Stimulated activated CD8-positive, alpha-beta memory T cell treated with anti-CD3 and anti-CD28 coated beads, Interleukin-4, amount 100 ng/mL, for 4 hours (primary cell): ENCODE measurements at places on chromosomes 2 and 18.

DNA sequence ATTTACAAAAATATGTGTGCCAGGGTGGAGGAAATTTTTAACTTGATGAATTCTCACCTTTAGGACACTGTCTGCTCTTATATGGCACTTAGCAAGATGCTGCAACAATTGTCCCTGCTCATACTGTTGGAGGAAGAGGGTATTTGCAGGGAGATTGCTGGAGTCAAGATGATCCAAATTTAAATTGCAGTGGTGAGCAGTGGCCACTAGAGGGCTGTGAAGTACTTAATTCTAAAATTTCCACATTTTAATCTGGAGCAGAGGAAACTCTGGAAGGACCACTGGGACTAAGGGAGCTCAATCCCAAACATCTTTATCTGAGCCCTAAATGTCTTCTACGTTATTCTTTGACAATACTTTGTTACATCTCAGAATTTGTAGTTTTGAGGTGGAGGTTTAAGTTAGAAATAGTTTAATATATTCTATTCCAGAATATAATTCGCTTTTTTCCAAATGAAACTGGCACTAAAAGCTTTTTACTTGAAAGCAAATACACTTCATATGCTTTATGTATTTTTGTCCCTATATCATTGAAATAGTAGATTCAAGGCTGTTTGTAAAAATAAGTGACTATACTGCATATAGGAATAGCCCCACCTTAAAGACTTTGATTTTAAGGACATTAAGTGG, 33.0 kb upstream of the PTH2R start:
- DNase-seq, result no peak

DNA sequence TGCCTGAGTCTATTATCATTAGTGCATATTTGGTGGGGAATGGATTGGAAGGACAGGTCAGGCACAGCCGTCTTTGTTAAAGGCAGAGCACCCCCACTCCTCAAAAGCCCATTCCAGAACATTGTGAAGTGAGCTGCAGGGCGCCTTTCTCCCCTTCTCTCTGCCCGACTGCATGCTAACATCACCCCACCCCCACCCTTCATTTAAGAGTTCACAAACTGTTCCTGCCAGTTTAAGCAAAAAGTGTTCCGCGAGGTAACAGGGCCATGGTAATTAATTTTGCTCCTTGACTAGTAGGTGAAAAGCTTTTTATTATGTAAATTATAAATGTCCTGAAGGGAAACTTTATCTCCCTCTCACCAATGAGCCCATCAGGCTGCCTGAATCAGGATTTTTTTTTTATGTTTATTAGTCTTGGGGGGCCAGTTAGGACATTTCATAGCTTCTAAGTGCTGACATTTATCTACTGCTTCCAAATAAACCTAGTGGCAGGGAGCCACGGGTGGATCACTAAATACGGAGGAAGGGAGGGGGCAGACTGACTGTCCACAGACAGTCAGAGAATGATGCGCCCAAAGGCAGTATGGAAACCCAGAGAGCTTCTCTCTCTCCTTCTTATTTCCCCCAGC, 99.4 kb downstream of the FTCDNL1 start:
- DNase-seq, result no peak

DNA sequence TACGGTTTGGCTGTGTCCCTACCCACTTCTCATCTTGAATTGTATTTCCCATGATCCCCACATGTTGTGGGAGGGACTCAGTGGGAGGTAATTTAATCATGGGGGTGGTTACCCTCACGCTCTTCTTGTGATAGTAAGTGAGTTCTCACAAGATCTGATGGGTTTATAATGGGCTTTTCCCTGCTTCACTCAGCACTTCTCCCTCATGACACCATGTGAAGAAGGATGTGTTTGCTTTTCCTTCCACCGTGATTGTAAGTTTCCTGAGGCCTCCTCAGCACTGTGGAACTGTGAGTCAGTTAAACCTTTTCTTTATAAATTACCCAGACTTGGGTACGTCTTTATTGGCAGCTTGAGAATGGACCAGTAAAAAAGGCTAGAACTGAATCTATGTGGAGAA, 750.0 kb upstream of the ID2 start:
- DNase-seq, result no peak

DNA sequence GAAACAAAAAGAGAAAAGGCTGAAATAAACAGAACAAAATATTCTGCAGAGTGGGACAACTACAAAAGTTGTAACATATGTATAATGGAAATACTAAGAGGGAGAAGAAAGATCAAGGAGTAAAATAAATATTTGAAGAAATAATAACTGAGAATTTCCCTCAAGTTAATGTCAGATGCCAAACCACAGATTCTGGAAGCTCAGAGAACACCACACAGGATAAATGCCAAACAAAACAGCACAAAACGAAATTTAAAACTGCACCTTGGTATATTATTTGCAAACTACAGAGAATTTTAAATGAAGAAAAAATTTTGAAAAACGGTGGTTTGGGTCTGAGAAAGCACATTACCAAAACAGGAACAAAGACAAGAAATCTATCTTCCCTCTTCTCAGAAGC, 1588.9 kb upstream of the TMEFF2 start:
- DNase-seq, result no peak

DNA sequence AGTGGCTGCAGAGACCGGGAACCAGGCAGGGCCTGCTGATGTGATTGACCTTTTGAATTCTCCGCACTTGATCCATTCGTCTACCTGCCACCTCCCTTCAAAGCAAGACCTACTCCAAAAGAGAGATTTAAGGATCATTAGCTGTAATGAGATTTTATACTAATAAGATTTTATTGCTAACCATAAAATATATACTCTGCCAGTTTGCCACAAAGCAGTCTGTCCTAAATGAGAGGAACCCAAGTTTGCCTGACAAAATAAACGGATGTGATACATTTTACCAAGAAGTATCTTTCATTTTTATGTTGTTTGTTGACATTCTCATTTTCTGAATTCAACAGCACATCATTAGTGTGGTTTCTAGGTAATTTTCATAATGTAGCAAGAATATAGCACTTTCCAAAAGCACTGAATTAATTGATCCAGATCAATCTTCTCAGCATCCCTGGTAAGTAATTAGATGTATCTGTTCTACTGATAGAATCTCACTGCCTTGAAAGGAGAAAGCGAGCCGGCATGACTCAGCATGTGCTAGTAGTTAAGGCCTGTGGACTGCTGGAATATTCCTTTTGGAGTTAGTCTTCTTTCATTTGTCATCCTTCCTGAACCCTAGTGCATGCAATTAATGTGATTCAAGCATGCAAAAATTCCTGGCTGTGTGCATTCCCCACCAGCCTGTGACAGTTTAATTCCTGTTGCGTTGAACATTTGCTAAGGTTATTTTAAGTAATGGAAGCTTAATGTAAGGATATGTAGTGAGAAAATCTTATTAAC, 128.5 kb downstream of the ARL6IP6 start:
- DNase-seq, result no peak

DNA sequence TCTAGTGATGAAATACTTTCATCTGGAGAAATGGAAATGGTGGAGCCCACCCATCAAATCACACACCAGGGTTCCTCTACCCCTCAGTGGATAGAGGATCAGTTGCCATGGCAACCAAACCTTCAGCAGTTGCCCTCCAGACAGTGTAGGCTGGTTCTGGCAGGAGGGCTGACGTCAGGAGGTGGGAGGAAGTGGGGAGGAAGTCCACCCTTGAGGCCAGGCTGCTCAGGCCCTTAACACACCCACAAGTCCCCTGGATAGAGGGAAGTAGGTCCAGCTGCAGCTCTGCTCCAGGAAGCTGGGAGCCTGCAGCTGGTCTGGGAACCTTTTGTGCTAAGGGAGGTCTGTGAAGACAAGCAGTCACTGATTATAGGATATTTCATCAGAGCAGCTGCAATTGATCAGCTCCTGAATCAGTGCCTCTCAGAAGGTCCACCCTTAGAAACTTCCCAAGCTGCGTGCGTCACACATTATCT, 186.6 kb downstream of the MTX2 start:
- DNase-seq, result no peak

DNA sequence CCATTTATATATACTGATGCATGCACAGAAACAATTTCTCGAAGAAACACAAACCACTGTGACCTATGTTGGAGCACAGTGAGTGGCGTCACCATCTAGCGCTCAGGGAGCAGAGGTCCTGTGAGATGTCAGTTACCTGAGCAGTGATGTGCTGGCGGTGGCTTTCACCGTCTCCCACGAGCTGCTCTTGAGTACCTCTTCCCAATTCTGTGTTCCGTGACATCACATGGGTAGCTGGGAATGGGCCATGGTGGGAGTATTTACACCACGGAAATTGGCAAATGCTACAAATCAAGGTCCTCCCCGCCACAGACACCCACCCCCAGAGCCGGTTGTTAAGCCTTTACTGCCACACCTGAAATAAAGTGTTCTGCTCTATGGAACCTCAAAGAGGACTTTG, 24.4 kb downstream of the GBX2 start:
- DNase-seq, result no peak

DNA sequence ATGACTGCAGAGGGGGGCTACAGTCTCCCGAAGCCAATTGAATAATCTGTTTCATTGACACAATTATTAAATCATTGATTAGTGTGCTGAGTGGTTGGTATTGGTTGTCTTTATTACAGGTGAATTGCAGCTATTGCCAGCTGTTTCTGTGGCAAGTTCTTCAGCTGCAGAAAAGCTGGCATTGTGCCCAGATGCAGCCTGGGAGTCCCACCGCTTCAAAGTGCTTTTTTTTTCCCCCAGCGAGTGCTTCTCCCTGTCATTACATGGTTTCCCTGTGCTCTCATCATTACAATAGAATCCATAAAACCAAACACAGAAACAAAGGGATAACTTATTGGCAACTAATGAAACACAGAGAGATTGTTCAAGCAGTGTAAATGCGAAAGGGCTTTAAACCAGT, 164.7 kb downstream of the GRB14 start:
- no peak for DNase-seq

DNA sequence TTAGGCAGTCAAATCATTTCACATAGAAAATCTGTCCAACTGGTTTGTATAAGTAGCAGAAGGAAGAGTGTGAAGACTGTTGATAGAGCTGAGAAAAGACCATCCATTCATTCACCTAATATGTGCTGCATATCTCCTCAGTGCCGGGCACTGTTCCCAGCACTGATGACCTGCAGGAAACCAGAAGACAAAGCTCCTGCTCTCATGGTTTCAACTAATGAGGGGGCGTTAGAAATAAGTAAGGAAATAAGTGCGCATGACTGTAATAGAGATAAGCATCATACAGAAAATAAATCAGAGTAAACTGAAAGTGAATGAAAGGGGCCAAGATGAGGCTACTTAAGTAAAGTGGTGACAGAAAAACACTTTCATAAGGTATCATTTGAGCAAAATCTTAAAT, 427.5 kb upstream of the CDH20 start:
- no peak for DNase-seq

- no peak for DNase-seq
Observed at GRCh38 chr2:69554981-69555380, 88.6 kb downstream of the AAK1 start.

DNA sequence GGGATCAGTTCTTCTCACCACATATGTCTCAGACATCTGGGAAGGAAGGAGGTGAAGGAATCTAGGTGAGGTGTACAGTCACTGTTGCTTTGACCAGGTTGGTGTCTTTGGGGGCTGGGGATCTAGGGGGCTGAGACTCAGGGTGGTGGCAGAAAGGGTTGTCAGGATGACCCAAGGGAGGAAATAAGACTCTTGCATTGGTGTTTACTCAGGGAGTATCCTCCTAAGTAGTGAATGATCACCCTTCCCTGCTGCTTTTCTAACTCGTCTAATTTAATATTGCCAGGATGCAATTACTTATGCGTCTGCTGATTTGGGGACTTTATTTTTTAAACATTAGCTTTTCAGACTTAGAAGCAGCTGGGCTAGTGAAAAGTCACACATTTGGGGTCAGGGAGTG, 127.8 kb upstream of the SIX3 start:
- no peak for DNase-seq

GRCh38 chr2:88855620-88856408, 164.3 kb downstream of the RPIA start:
- DNase-seq, result no peak

DNA sequence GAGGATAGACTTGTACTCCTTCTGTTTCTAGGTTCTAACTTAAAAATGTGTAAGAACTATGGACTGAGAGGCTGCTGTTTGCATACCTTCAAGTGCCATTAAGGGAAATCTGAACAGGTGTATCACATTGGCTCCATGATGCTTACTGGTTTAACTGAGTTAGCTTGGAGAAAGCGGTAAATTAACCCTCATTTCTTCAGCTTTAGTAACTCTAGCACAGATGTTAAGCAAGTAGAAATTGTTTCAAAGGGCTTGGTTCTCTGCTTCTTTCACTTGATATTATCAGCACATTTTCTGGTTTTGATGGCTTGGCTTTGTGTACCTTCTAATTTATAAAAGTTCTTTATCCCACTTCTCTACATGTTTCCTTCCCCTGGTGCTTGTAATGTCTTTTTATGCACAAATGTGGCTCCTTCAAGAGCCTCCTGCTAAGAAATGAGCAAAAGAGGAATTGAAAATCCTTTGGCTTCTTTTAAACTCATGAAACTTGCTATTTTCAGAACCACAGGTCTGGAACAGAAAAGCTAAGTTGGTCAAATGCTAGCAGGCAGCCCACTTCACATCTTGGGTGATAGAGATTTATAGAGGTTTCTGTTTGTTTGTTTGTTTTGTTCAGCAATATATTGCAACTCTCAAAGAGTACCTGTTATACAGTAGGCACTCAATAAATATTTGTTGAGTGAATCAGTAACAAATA, 249.9 kb upstream of the THUMPD2 start:
- DNase-seq, result no peak

- no peak for DNase-seq
Observed at GRCh38 chr18:57807336-57808117, 4.4 kb upstream of the ATP8B1 start.

DNA sequence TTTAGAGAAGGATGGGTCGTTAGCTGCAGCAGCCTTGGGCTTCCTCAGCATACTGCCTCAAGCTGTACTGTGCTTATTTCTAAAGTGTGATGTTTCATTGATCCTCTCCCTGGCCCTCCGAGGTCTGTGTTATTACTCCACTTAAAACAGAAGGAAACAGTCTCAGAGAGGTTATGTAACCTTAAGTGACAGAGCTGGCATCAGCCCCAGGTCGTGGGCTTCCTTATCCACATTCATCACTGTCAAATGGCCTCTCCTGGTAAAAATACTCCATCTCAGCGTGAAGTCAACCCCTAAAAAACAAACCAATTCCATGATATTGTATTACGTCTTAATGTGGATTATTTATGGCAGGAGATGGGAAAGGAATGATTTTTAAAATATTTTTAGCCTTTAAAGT, 153.3 kb upstream of the NOSTRIN start:
- no peak for DNase-seq
